Amniotic stem cell (primary cell): ENCODE measurements at places on chromosomes 2 and 18.

GRCh38 chr2:62383846-62384245, 122.1 kb downstream of the TMEM17 start:
- DNase-seq = no peak

- DNase-seq = no peak
These were observed 35.7 kb downstream of the KANSL3 start for GRCh38 chr2:96602330-96602823.

DNA sequence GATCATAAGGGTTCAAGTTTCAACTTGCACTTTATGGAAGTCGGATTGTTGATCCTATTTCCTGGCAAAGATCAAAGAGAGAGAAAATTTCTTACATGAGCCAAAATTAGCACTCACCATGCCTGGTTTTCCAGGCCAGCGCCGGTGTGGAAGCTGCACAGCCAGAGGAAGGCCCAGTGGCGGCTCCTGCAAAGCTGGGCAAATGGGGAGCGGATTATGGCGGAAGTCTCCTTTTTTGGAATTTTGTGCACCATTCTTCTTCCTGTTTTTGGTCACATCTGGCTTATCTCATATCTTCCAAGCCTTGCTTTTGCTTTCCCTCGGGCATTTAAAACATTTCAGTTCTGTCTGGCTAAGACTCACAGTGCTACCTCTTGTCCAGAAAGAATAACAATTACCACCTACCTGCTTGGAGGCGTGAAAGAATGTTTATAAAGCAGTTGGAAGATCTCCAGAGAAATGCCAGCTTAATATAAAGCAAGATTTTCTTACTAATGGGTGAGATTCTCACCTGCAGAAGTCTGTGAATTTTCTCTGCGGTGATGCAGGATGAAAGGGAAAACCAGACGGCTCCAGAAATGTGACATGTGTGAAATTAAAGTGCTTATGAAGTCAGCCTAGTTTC, 94.3 kb downstream of the ASAP2 start:
- DNase-seq = no peak

- DNase-seq = no peak
These were observed 106.8 kb downstream of the CYP26B1 start for GRCh38 chr2:72040629-72041571.

DNA sequence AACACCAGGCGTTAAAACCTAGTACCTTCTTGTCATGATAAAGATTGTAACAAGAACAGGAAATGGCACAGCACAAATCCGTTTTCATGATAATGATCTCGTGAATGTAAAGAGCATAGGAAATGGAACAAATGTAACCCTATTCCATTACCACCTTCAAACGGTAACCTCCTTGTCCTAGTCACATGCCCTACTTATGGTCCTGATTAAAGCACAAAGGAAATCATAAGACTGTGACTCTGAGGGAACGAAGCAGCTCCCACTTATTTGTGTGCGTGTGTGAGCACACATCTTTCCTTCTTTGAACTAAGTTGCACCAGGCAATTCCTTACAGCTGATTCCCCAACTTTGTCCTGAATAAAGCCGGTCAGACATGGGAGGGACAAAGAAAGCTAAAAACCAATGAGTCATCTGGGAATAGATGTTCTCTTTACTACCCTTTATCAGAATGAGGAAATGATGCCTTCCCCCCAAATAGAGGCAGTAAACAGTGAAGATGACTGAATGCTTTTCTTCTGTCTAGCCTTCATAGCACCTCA, 192.6 kb downstream of the IKZF2 start:
- no peak for DNase-seq

DNA sequence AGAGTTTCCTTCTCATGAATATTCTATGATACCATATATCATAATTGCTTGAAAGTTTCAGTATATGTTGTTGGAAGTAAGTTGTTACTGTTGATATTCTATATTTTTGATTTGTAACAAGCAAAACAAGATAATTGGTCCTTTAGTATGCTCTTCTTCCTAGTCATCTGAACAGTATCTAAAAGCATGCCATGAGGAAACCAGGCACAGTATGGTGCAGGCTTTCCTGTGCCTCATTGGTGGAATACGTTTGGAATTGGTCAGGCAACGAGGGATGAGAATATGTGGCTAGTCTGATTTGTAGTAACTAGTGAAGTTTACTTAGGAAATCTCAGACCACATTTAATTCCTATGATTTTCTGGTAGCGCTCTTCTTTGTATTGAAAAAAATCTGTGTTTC, 22.8 kb downstream of the ASXL3 start:
- DNase-seq = no peak

- DNase-seq = no peak
These were observed 214.1 kb upstream of the SESTD1 start for GRCh38 chr2:179478771-179479170.
